ENCODE measurements at places on chromosomes 11 and 22.

DNA sequence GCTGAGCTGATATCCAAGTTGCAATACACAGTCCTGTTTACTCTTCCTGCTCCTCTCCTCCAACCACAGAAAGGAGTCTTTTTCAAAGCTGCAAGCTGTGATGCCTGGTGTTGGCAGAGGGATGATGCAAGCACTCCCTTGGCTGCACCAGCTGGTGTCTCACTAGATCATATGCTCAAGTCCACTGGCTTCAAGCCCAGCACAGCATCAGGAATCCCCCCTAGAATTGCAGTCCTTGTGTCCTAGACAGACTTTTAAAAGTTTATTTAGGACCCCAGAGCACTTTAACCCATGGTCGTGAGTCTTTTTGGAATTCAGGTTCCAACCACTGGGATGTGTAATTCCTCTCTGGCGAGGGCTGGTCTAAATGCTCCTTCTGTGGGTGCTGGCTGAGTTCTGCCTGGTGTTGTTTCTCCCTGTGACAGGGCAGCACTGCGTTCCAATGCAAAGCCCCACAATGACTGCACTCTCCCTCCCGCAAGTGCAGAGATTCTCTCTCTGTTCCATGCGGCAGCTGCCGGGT is 1.9 kb upstream of the HEPN1 start:
- no peak for DNase-seq

DNA sequence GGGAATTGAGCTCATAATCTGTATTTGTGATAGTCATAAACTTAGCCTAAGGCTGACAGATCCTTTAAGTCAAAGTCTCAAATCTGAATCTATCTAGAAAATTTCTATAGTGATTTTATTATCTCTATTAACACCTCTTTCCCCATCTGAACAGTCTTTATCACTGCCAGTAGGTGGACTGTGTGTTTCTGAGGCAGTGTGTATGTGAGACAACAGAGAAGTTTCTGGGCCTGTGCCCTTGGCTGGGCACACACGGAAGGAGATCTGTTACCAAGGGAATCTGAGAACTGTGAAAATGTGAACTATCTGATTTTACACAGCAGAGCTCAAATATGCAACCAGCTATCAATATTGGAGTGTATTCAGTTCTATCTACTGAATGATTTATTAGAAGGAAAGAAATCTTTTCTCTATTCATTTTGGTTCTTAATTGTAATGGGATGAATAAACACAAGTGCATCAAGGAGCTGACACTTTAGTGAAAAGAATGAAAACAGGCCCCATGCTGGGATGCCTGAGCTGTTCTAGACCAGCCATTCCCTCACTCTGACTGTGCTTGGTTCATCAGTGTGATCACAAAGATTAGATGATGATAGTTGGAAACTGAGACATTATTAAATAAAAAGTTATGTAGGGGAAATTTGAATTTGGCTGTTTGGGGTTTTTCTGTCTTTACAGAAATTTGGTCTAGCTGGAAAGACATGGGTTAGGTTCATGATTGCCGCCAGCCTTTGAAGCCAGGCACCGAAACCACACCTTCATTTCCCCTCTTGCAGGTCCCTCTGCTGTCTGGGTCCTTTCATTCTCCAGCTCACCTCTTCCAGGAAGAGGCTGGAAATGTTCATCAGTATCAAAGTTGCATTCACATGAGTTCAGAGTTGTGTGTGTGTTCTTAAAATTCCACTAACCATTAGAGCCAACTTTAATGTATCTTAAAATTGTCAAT is 68.1 kb downstream of the LIF start:
- DNase-seq: peak; percentile 40

GRCh38 chr22:47225931-47226633 is 463.6 kb downstream of the TBC1D22A start:
- no peak for DNase-seq

DNA sequence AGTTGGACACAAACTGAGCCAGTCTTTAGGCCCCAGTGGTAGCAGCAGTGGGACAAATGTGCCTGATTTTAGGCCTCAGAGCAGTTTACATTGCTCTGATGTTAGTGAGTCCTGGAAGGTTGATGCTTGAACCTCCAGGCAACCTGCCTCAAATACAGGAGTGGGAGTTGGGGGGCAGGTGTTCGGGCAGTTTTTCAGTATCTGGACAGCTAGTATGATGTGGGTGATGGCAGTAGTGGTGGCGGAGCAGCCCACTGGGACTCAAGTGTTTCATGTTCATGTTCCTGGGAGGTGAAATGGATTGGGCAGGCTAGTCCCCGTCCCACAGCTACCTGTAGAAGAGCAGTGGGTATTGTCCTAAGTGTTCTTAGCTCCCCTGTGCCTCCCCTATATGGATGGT is 857.8 kb downstream of the JRKL start:
- no peak for DNase-seq

DNA sequence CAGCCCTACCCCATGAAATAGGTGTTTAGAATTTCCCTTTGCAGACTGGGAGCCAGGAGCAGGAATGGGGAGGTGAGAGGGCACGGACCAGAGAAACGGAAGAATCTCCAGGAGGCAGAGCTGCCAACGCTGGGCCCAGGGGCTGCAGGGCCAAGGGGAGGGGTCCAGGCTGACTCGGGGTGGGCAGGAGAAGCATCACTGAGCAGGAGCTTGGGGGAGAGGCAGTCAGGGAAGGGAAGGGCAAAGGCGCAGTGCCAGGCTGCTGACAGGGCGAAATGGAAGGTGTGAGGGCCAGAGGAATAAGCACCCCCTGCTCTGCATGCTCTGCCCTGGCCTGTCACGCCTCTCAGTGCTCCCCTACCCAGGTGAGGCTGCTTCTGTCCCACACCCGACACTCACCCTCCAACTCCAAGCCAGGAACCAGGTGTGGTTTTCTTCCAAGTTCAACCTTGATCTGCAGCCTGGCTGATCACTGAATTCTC is 14.5 kb downstream of the LRRC32 start:
- no peak for DNase-seq

GRCh38 chr22:49838771-49839717 is 11.4 kb upstream of the BRD1 start:
- peak; percentile 92 for DNase-seq

DNA sequence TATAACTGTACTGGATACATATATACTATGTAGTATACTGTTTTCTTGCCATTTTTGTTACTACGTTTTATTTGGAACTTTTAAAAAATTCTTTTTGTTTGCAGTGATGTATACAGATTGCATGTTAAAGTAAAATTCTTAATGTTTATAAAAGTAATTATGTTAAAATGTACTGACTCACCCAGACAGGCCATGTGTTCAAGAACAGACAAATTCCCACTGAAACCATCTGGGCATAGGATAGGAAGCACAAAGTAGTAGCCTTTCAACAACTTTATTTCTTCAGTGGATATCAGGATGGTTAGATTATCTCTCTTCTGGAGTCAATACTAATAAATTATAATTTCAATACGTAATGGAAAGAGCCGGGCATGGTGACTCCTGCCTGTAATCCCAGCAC is 19.8 kb downstream of the PRMT3 start:
- no peak for DNase-seq

DNA sequence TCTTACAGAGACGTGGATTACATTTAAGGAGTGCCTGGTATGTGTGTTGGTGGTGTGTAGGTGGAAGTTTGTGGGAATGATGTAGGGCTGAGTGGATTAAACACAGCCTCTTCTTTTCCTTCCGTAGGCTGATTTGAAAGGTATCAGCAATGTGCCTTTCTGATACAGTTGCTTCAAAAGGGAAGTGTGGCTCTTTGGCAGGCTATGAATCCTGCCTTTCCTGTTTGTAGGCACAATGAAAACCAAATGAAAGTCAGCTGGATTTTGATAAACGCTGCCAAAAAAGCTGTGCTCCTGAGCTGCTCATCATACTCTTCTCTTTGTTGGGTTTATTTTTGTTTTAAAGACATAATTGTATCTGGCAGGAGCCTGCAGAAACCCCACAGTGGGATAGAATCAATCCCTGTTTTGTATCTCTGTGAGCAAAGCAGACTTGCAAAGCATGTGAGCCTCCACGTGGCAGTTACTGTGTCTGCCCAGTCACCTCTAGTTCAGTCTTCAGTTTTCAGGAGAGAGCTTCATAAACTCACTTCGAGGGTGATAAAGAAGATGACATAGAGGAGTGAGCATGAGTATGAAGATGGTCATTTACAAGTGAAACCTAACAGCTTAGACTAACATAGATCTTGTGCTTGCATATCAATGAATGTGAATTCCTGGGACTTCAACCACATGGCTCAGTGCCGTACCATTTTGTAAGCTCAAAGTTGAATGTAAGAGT is 655.7 kb upstream of the KIRREL3 start:
- DNase-seq: no peak

GRCh38 chr11:112795142-112795815 is 165.9 kb upstream of the NCAM1 start:
- peak; percentile 4 for DNase-seq

DNA sequence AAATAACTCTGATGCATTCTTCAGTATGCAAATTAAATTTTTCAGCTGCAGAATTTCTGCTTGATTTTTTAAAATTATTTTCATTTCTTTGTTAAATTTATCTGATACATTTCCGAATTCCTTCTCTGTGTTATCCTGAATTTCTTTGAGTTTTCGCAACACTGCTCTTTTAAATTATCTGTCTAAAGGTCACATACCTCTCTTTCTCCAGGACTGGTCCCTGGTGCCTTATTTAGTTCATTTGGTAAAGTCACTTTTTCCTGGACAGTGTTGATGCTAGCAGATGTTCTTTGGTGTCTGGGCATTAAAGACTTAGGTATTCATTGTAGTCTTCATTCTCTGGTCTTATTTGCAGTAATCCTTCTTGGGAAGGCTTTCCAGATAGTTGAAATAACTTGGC is 577.4 kb upstream of the LUZP2 start:
- no peak for DNase-seq

GRCh38 chr11:119692540-119692820 is 36.5 kb downstream of the NECTIN1 start:
- no peak for DNase-seq

GRCh38 chr11:19345519-19345847 is 104.7 kb upstream of the E2F8 start:
- no peak for DNase-seq

GRCh38 chr22:32823024-32823730 is 21.7 kb downstream of the TIMP3 start:
- no peak for DNase-seq

DNA sequence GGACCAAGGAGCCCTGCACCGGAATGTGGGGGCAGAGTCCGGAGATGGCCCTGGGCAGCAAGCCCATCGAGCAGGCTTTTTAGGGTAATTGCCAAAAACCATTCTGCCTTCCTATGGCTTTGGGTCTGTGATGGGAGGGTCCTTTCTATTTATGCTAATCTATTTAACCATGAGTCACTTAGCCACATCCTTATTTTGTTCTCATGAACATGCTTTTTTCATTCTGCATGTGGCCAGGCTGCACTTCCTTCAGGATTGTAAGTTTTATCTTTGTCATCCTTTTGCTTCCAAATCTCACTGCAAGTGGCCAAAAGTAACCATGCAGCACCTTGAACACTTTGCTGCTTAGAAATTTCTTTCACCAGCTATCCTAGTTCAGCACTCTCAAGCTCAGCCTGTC is 88.3 kb downstream of the EFCAB6 start:
- no peak for DNase-seq

DNA sequence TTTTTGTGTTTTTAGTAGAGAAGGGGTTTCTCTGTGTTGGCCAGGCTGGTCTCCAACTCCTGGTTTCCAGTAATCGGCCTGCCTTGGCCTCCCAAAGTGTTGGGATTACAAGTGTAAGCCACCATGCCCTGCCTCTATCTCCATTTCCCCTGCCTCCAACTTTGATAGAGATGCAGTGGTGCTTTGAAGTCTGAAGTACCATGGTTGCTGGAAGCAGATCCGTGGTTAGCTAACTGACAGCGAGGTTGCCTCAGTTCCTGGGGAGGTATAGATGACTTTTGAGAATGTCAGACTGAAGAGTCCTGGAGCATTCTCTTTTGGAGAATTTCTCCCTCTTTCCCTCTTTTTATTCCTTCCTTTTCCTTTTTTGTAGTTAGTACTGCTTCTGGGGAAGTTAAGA is 111.5 kb upstream of the RRM1 start:
- no peak for DNase-seq

DNA sequence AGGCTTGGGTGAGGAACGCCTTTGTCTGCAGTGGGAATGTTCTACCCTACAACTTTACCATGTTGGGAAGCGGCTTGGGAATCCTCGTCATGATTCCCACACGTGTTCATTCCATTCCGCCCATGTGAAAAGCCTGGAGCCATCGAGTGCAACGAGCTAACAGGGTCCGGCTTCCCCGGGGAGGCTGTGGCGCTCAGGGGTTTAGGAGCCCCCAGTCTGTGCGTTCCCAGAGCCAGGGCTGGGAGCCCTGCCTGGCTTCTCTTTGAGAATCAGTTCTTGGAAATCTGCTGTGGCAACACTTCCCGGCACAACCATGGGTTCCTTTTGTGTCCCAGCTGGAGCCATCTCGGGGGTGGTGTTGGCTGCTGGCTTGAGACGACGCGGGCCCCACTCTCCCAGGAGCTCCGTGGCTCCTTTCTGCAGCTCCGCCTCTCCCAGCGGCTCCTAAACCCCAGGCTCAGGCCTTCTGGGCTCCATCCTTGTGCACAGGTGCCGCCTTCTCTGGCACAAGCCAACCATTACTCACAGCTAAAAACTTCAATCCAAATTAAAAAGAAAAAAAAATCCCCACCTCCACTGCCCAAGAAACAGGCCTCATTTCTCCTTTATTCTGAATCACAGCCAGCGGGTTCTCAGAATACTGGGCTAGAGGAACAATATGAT is 18.7 kb upstream of the PPFIA1 start:
- no peak for DNase-seq

GRCh38 chr11:131580476-131580875 is 210.1 kb downstream of the NTM start:
- no peak for DNase-seq

DNA sequence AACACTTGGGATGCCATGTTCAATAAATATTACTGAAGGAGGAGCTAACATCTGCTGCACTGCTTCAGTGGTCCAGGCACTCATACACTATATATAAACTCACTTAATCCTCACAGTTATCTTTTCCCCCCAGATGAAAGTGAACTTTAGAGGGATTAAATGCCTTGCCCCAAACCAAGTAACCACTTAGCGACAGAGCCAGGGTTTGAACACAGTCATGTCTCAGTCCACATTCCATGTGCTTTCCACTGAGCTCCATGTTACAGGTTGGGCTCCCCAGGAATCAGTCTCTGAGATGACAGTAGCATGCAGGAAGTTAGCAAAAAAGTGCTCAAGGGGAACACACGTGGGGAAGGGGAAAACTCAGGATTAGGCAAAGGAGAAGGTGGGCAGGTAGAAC is 59.3 kb downstream of the ENDOD1 start:
- DNase-seq: no peak

DNA sequence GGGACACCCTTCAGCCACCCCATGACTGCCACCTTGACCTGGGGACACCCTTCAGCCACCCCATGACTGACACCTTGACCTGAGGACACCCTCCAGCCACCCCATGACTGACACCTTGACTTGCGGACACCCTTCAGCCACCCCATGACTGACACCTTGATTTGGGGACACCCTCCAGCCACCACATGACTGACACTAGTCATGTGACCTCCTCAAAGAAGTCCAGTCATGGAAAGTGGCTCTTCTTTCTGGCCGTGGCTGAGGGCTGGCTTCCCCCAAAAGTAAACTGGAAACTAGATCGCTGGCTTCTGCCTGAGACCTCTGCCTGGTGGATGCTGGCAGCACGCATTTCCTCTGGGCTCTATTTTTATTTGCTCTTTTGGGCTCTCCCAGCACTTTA is 28.4 kb downstream of the ARFGAP2 start:
- DNase-seq: no peak

- no peak for DNase-seq
These were observed 20.3 kb downstream of the DKK3 start for GRCh38 chr11:11988099-11988651.
